ENCODE measurements at places on chromosomes 16 and 17.

DNA sequence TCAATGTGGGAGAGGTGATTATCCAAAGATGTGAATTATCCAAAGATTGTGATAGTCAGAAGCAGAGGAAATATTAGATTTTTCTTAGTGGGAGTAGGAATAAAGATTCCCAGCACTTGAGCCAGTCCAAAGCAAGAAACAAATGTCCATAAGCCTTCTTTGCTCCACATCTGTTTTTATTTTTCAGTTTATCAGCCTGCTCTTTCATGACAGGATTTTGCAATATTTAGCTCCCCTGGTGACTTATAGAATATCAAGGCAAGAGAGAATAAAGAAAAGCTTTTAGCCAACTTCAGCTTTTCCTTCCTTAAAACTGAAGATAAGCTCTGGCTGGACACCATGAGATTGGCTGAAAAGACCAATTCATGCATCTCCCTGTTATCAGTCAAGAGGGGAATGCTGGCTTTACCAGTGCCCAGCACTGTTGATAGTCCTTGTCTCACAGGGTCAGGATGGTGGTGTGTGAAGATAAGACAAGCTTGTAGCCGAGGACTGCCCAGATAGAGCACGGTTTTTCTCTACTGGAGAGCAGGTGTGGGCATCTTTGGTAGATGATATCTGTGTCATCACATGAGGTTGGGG lies 706.5 kb downstream of the KCNJ2 start:
- DNase-seq: no peak

- DNase-seq: no peak
Measured at GRCh38 chr16:59090541-59090940, 356.4 kb upstream of the GOT2 start.

- DNase-seq: no peak
Measured at GRCh38 chr17:19677736-19678379, 29.3 kb downstream of the ALDH3A2 start.

GRCh38 chr17:78826836-78827509 lies 13.6 kb downstream of the USP36 start:
- no peak for DNase-seq

DNA sequence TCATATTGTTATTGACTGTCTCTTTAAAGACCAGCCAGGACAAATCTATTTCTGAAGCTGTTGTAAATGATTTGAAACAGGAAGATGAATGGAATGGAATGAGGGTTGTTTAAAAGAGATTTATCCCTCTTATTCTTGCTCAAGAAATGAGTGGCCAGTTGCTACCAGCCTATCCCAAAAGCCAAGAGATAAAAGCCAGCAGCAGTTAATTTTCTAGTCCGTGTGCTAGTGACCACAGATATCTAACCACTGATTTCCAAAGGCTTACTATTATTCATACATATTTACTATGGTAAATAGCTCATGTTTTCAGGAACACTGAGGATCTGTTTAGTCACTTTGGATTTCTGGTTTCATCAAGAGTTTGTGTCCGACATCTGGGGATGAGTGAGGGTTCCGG lies 105.7 kb downstream of the CDH13 start:
- DNase-seq: no peak

DNA sequence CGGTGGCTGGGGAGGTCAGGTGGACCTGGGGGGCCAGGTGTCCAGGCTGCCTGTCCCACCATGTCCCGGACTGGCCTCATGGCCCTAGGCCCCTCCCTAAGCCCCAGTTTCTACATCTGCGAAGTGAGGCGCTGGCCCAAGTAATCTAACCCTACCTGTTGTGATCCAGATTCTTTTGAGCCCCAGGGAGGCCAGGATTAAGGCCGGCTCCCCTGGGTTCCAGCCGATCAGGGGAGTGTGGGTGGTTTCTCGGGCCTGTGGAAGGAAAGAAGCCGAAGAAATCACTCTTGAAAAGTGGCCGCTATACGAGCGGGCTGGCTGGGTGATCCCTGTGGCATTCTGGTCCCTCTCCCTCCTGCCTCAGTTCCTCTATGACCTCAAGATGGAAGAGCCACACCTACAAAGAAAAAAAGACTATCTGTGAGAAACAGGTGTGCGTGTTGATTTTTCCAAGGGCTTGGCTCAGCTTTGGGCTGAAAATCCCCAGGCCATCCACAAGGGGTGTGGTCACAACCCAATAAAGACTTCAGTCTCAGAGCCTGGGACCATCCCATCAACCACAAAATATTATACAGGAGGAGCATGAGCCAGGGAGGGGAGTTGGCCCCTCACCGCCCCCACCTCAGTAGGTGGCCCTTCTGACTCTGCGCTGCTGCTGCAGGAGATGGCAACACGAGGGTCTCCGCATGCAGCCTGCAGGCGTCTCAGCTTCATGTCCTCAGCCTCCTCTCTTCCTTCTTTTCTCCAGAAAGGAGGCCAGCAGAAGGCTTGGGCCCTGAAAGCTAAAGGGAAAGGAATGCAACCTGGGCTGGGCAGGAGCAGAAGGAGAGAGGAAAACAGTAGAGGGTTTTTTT lies 20.3 kb downstream of the GPR142 start:
- no peak for DNase-seq

GRCh38 chr17:82458885-82459424 lies 414 bp downstream of the NARF start:
- no peak for DNase-seq

DNA sequence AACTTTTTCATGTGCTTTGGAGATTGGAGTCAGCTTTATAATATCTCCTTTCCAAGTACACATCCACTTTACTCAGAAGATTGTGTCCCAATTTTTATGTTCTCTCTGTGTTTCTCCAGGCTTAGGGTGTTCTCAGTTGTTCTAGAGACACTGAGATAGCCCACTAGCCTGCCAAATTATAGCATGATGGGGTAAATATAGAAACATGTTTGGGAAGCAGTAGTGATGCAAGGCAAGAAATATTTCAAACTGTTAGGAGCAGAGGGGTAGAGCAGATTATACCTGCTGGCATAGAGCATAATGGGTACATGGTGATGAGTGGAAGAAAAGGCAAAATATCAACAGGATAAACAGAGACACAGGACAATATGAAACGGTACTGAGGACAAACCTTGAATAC lies 12.4 kb downstream of the SLFN11 start:
- no peak for DNase-seq

GRCh38 chr17:56804454-56804853 lies 29.3 kb downstream of the C17orf67 start:
- DNase-seq: no peak

GRCh38 chr17:80925688-80926335 lies 65.8 kb upstream of the CHMP6 start:
- DNase-seq: no peak

DNA sequence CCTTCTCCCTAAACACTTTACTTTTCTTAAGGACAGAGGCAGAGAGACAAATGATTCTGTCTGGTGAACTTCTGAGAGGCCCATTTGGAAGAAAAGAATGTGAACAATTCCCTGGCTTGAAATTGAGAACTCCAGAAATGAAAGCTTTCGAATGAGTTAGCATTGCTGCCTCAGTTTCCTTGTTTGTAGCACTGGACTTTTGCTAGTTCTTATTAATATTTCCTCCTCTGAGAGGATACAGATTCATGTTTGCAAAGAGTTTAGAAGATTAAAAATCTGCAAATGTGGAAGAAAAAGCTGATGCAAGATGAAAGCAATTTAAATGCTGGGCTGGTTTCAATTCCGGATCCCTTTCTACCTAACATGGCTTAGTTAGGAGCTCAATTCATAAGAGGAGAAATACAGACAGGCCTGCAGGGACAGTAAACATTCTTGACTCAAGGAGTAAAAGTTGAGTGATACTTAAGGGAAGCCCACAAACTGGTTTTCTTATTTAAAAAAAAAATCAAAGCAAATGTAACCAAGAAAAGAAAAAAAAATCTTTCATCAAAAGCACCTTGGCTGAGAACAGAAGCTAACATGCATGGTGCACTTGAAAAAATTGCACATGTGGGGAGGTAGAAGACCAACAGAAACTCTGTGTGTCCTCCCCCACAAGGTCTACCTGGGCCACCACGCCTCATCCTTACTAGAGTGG lies 27.1 kb downstream of the HNF1B start:
- no peak for DNase-seq

DNA sequence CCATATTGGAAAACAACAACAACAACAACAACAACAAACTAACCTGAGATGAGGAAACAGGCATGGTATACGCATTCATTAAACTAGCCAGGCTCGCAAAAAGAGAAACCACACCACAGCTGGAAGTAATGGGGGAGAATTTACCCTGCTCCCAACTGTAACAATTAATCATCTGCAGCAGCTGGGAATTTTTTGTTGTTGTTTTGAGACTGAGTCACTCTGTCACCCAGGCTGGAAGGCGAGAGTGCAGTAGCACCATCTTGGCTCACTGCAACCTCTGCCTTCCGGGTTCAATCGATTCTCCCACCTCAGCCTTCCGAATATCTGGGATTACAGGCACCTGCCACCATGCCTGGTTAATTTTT lies 16.3 kb downstream of the PRPSAP1 start:
- no peak for DNase-seq

GRCh38 chr16:9053006-9053601 lies 38.3 kb upstream of the HAPSTR1 start:
- no peak for DNase-seq

DNA sequence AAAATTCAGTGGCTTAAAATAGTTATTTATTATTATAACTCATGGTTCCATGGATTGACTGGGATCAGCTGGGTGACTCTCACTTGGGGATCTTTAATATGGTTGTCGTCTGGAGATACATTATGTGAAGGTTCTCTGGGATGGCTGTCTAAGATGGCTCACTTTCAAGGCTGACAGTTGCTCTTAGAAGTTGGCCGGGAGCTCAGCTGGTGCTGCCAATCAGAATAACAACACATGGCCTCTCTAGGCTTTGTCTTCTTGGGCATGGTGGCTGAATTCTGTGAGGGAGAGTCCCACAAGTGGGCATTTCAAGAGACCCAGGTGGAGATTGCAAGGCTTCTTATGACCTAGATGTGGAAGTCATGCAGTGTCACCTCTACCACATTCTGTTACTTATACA lies 269.7 kb downstream of the CA10 start:
- no peak for DNase-seq
